Activated T-cell treated with anti-CD3 and anti-CD28 coated beads, Interleukin-2, amount 50 U/mL, for 72 hours (primary cell): ENCODE measurements at places on chromosomes 6 and 20. TPM values are rescaled to one million over a fixed set of nuclear protein-coding genes. Genes with fewer than 3 reads are reported as not detected.

GRCh38 chr6:119024111-119024510, 54.4 kb downstream of the FAM184A start:
- no peak for DNase-seq

- no peak for DNase-seq
These were observed 32.6 kb upstream of the GRM4 start for GRCh38 chr6:34178357-34179105.

DNA sequence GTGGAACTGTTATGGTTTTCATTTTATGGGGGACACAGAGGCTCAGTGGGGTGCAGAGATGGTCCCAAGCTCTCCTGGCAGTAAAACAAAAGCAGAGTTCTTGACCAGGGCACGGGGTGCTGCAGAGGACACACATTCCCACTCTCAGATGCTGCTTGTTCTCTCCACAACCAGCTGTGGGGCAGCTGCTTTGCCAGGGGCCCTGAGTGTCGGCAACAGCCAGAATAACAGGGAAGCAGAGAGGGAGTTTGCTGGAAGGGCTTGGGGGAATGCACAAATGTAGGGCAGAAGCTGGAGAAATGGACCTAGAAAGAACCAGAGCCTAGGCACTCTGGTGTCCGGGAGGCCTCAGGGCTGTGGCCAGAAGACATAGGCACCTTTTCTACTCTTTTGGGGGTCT, 93.7 kb downstream of the CDH26 start:
- no peak for DNase-seq

GRCh38 chr20:25125636-25126035, 43.7 kb upstream of the VSX1 start:
- no peak for DNase-seq

DNA sequence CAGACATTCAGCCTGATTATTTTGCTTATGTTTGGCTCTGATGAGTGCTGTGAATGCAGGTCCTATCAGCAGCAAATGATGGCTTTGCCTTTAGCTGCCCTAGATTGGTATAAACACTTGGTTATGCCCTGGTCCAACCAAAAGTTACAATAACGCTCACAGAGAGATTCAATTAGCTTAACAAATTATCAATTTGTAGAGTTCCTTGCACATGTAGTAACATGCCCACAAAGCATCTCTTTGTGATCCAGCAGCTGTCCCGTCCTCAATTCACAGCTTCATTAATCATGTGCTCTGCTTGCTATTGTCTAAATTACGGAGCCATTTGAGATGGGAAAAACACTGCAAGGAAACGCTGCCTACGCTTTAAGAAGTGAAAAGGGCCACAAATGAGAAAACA, 457.9 kb downstream of the HDGFL1 start:
- DNase-seq = no peak

GRCh38 chr20:37822141-37822601, 80.8 kb upstream of the VSTM2L start:
- DNase-seq = no peak

DNA sequence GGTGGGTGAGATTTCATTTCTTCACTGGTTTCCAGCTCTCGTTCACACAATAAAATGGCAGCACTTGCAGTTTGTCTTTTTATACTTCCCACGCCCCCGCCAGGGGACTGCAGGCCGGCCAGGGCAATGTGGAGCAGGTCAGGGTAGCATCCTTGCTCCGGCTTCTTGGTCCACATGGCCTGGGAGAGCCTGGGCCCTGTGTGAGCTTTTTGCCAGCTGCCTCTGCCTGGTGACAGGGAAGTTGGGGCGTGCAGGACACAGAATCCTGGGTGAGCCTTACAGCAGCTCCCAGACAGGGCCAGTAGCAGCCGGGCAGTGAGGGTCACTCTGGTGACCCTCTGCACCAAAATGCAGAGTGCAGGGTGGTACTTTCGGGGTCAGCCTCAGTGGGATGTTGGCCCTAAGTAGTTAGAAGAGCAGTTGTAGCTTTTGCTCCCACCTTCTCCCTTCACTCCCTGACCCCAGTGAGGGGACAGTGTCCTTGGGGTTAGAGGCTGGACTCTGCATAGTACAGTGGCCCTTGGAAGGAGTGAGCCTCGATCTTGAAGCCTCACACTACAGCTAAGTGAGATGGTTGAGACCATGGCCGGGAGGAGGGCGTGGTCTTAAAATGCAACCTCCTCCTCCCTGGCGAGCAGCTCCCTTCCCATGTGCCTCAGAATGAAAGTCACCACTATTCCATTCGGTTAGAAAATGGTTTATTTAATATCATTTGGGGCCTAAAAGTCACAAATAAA, 23.8 kb downstream of the PYGB start:
- no peak for DNase-seq

DNA sequence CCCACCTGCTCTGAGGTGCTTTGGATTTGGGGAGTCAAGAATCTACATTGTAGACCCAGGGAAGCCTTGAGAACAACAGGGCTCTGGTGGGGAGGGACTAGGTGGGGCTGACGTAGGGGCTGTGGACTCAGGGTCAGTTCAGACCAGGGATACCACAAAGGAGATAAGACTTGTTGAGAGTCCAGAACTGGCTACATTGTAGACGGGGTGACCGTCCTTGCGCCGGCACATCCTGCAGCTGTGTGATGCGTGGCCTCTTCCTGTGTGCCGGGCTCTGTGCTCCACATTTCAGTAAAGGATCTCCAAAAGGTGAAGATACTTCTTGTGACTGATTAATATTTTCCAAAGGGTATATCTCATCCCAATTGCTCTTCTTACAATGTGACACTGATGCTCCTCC, 9.8 kb upstream of the TLDC2 start:
- DNase-seq = no peak

- no peak for DNase-seq
These were observed 10.9 kb downstream of the EPB41L2 start for GRCh38 chr6:131052181-131052580.

Gene BPI
- not detected for total RNA-seq

Gene LY6G6D
- total RNA-seq = not detected

Gene EYS
- not detected for total RNA-seq

Gene PDYN
- not detected for total RNA-seq

Gene TRIM15
- 0.84 TPM for total RNA-seq

Gene BPIFB1
- total RNA-seq = not detected
